Stimulated activated CD4-positive, alpha-beta T cell treated with anti-CD3 and anti-CD28 coated beads, Interleukin-1b, Interleukin-23, amount 100 ng/mL, for 24 hours (primary cell): ENCODE measurements at places on chromosomes 12 and 14.

DNA sequence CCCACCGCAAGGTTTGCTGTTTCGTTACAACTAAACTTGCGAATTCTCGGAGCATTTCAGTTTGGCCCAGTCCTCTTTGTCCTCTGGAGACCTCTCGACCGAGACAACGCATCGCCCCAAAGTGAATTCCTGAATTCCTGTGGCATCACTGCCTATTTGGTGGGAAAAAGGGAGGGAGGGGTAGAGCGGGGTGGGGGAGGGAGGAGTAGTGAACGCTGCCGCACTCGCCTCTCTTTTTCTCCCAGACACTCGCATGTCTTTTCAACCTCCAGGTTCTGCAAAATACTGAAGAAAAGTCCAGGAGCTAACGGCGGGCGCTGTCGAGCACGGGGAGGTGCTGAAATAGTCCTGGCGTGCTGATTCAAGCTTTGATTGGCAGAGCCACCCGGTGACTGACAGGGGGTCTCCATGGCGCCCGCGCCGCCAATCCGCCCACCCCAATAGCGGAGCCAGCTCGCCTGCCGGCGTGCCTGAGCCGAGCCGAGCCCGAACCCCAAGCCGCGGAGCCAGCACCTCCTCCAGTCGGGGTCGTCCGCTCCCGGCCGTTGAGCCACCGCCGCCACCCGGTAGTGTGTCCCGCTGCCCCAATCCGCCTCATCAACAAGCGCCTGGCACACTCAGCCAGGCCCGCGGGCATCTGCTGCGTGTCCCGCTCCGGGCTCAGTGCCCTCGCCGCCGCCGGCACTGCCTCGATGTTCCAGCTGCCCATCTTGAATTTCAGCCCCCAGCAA, at the start of gene SIX6:
Gene SIX6, plus strand, starts transcription at position 440 of the 731 bp plus-strand sequence. Its CDS starts 253 bp downstream, at position 693.
- no peak for DNase-seq

DNA sequence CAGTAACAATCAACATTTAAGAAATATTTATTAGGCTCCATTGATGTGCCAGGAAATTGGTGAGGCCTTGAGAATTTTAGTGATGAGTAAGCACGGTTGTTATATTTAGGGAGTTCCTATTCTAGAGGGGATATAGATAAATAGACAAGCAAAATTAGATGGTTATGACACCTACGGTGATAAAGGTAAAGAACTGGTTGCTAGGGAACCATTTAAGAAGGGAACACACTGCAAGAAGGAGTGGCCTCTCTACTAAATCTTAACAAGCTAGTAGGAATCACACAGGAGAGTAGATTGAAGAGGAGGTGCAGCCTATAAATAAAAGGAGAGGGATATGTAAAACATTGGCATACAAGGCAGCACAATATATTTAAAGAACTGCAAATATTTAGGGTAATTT, 155.2 kb downstream of the LRIG3 start:
- no peak for DNase-seq

DNA sequence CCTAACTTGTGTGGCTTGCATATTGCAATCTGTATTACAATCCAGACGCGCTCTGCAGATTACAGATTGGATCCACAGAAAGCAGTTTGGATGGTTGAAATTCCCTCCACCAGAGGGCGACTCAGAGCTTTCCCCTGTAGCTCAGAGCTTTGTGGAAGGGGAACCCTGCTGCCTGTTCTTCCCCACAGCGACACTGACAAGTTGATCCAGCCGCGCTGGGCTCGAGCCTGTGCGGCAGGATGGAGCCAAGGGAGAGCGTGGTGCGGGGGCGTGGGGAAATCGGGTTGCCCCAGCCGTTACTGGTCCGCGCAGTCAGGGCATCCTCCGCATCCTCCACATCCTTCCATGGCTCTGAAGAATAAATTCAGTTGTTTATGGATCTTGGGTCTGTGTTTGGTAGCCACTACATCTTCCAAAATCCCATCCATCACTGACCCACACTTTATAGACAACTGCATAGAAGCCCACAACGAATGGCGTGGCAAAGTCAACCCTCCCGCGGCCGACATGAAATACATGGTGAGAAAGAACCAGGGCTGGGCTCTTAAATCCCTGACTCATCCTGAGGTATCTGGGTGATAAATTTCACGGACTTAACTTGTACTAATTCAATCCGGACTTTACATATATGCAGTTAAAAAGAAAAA, at the start of gene GLIPR1L1:
Gene GLIPR1L1, plus strand, starts transcription at position 287 of the 647 bp plus-strand sequence. Its CDS starts 59 bp downstream, at position 346.
- peak; percentile 73 for DNase-seq

DNA sequence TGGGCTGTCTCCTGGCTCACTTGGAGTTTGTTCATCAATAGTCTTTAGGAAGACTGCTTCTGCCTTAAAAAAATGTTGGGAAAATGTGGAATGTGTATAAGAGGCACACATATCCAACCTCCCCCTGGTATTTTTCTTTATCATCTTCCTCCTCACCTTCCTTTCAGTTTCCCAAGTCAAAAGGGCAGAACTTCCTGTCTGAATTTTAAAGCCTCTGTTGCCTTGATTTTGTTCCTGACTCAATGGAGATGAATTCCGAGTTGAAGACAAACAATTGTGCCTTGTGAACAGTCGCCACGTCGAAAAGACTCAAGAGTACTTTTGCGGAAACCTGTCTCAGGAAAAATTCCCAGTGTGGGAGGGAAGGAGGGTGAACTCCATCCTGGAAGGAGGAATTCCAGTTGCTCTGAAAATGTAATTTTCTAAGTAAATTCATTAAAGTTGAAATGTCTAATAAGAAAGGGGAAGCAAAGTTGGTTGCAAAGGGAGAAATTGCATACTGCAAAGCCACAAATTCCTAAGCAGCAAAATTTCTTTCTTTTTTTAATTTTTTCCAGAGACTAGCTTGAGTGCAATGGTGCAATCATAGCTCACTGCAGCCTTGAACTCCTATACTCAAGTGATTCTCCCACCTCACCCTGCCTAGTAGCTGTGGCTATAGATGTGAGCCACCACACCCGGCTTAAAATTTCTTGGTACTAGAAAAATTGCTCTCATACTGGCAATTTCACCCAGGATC, 50.2 kb upstream of the ELK3 start:
- DNase-seq, result no peak

DNA sequence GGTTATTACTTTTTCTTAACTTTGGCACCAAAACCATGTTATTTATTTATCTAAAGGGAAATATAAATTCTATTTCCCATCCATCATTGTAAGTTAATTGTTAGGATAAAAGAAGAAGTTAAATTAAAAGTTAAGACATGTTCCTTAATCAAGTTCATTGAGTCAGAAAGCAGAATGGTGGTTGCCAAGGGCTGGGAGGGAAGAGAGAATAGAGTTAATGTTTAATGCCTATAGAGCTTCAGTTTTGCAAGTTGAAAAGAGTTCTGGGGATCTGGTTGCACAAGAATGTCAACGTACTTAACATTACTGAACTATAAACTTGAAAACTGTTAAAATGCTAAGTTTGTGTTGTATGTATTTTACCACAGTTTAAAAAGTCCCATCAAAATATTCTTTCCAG, 63.2 kb upstream of the NR2C1 start:
- DNase-seq, result no peak

GRCh38 chr14:76348898-76349297, 27.0 kb upstream of the ESRRB start:
- no peak for DNase-seq

DNA sequence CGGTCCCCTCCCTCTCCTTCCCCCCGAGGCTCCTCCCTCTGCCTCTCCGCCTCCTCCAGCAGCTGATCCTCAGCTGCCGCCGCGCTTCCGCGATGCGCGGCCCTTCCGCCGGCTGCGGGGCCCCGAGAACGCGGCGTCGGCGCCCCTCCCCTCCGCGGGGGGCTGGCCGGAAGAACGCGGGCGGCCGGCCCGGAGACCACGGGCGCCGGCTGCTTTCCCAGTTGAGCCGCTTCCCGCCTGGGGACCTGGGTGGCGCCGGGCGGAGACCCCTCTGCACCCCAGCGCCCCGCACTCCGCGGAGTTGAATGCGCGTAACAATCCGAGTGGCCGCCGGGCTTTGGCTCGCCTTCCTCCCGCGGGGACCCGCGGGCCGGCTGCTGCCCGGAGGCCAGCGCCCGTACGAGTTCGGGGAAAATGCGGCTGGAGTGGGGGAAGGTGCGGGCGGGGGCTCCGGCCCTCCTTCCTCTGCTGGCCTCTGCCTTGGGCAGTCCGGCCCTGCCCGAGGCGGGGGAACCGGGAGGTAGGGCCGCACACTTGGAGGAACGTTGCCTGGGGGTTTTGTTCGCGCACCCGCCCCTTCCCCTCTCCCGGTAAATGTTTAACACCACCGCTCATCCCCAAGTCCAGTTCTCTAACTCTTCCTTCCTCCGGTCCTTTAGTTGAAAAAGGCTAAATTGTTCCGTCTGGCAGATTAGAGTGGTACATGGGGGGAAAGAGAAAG, 393 bp upstream of the DCAF5 start:
- DNase-seq, result no peak

GRCh38 chr12:17577405-17577804, 512.6 kb downstream of the RERGL start:
- DNase-seq, result no peak

GRCh38 chr14:78767436-78767835, 597.3 kb downstream of the NRXN3 start:
- no peak for DNase-seq

DNA sequence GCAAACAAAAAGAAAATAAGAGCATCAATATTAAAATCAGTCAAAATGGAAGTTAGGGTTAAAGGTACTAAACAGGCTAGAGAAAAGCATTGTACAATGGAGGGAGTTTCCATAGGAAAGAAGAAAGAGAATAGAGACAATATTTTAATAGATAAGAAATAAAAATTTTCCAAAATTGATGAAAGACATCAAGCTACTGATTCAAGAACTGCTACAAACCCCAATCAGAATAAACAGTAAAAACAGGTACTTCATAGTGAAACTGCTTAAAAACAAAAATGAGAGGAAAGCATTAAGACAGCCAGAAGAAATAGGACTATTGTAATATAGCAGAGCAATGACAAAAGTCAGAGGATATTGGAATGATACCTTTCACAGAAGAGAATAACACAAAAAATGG, 413.4 kb downstream of the NELL2 start:
- no peak for DNase-seq

DNA sequence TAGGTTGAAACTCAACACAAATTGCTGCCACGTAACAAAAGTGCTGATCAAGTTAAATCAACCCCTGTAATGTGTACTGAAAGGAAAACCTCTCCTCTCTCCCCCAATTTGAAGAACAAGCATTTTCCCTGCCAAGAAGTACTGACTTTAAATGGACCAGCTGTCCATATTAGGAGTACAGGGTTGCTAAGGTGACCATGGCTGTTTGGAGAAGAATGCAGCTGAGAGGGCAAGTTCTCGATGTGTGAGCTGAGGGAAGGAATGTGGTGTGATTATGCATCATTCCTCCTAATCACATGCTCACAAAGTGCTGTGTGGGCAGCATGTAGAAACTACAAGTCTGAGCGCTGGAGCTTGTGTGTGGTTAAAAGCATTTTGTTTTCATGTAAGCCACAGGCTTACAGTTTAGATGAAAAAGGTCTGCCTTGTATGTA, 50.9 kb upstream of the CCT2 start:
- DNase-seq, result no peak

- no peak for DNase-seq
These were observed 806 bp downstream of the LTBR start for GRCh38 chr12:6384499-6385436.

- no peak for DNase-seq
These were observed 394.5 kb downstream of the APAF1 start for GRCh38 chr12:99039367-99040120.

GRCh38 chr14:37603688-37604251, 8.3 kb downstream of the TTC6 start:
- no peak for DNase-seq

DNA sequence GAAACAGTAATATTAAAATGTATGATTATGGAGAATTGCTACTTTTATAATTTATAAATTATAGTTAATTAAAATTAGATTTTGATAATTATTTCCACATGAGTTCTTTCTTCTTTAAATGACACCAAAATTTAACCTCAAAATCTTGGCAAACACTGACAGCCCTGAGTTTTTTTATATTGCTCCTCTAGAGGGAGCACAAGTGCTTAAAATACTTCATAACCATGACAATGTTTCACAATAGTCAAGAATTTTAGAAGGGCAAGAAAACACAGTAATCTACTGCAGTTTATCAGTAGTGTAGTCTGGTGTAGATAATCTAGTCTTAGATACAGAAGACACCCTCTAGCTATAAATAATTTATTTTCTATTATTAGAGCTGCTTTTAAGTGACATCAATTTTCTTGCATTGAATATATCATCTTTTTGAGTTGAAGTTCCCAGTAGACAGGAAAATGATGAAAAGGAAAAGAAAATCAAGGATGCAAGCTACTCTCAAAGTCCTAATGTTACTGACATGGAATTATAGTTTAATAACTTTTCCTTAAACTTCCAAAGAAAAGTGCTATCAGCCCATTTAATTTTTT, 14.3 kb upstream of the PTGER2 start:
- DNase-seq, result no peak

- no peak for DNase-seq
These were observed 12.0 kb upstream of the FAM234B start for GRCh38 chr12:13032164-13032563.

GRCh38 chr12:27024291-27024690, 1.9 kb downstream of the MED21 start:
- no peak for DNase-seq

DNA sequence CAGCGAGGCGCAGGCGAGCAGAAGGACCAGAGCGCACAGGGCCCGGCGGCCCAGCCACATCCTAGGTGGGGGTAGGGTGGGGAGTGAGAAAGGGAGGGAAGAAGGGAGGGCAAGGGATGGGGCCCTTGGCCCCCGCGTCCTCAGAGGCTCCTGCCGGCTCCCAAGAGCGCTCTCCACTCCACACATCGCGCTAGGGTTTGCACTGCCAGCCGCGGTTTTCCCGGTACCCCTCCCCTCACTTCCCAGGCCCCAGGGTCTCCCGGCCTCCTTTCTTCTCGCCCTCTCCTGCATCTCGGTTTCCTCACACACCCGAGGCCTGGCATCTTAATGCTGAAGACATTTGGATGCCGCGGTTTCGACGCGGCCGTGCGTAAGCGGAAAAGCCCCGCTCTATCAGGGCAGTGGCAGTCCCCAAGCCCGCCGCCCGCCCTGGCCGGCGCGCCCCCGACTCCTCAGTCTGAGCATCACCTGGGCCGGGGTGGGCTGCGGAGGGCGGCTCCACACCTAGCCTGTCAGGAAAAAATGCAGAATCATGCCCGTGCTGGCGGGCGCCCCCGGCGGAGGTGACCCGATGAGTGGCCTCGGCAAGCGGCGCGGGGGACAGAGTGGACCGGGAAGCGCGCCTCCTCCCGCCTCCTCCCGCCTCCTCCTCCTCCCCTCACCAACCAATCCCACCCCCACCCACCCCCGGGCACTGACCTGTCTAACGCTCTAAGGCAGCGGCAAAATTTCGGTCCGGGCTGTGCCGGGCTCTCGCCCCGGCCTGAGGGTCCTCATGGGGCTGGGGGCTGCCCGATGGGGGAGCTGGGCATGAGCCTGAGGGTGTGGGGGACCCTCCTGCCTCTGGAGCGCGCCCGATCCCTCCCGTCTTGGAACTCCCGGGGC, 686 bp downstream of the B4GALNT1 start:
- no peak for DNase-seq

GRCh38 chr14:53062856-53063255, 90.3 kb downstream of the DDHD1 start:
- DNase-seq, result no peak
